ENCODE measurements at places on chromosomes 2 and 18. TPM values are rescaled to one million over a fixed set of nuclear protein-coding genes. Genes with fewer than 3 reads are reported as not detected.

Gene C1D
- 33.9 TPM for total RNA-seq

Gene HSPD1
- 1,152 TPM for total RNA-seq

Gene ZNF516
- total RNA-seq = 1.3 TPM

Gene IMPA2
- 14.0 TPM for total RNA-seq

- no peak for DNase-seq
Measured at GRCh38 chr18:62396381-62396780, 71.3 kb downstream of the TNFRSF11A start.

Gene ABCA12
- not detected for total RNA-seq

- no peak for DNase-seq
Measured at GRCh38 chr18:48161911-48162698, 231.6 kb upstream of the SMAD2 start.

DNA sequence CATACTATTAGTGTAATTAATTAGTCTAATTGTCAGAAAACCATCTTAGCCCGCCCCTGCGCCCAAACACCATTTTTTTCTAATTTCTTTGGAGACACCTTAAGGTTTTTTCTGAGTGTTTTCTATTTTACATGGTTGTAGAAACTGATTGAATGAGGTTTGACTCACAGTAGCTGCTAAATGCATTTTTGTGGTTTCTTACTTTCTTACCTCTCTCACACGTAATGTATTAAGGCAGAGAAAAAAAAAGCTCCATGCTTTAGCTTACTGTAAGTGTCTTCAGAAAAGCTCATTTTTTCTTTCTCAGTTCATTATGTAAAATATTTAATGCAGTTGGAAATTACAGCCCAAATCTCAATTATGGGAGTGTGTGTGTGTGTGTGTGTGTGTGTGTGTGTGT lies 548.5 kb upstream of the LRRTM4 start:
- no peak for DNase-seq

GRCh38 chr18:65725251-65726050 lies 25.4 kb upstream of the CDH7 start:
- no peak for DNase-seq

Gene EFR3B
- 0.27 TPM for total RNA-seq

- DNase-seq = no peak
Measured at GRCh38 chr18:74175658-74176057, 27.3 kb downstream of the TIMM21 start.

DNA sequence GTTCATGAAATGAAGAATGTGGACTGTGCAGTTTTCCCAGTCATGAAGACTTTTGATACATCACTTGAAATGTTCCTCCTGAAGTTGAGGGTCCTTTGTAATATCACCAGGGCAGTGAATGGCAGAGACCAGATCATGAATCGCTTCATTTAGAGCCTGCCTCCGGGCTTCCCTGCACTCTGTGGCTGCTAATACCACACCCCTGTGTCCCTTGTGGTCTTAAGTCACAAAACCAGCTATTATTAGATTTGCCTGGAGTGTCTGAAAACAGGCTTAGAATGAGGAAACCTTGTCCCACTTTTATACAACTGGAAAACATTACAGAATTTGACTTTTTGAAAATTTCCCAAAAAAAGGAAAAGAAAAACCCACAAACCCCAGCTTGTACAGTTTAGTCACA lies 147.9 kb downstream of the MGAT5 start:
- no peak for DNase-seq

- no peak for DNase-seq
Measured at GRCh38 chr2:44934038-44934982, 7.2 kb upstream of the SIX3 start.

Gene NEU4
- total RNA-seq = not detected

- DNase-seq = no peak
Measured at GRCh38 chr2:54408288-54408687, 47.8 kb upstream of the SPTBN1 start.

Gene SPTBN1
- 38.4 TPM for total RNA-seq

Measured in CD8-positive, alpha-beta memory T cell (primary cell).